Stimulated activated CD8-positive, alpha-beta memory T cell treated with anti-CD3 and anti-CD28 coated beads, Interleukin-12 subunit alpha, Interleukin-12 subunit beta, amount 100 ng/mL, for 4 hours (primary cell): ENCODE measurements at places on chromosomes 5 and 9.

DNA sequence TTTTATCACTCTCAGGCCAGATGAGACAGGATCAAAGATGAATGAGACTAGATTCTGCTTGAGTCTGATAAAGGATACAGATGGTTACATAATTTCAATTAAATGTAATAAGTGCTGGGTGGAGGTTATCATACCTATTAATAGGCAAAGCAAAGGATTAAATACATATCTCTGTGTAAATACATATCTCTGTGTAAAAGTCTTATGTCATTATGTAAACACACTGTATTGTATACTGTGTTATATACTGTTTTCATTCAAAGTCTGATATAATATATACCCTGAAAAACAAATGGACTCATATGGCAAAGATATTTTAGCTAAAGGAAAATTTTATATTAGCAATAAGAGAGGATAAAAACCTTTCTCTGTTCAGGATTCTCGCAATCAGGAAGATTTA, 605.8 kb upstream of the PTGER4 start:
- no peak for DNase-seq

GRCh38 chr9:124263800-124264426, 6.2 kb downstream of the NEK6 start:
- DNase-seq, result no peak

- no peak for DNase-seq
Observed at GRCh38 chr5:112467485-112467884, 48.4 kb upstream of the EPB41L4A start.

GRCh38 chr5:2848619-2849018, 97.1 kb upstream of the IRX2 start:
- DNase-seq, result no peak

DNA sequence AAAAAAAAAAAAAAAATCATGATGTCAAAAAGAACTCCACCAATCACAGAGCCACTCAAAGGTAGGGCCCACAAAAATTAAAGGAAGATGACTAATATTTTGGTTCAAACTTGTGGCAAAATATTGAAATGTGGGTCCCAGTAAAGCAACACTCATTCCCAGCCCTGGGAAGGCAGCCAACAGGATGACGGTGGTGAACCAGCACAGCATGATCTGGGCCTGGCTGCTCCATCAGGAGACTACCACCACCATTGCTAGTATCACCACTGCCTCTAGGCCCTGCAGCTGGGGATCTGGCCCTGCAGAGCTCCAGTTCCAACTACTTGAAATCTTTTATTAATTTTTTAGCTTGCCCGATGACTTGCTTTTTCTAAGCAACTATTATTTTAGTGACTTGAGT, 206.8 kb upstream of the ITGA1 start:
- no peak for DNase-seq

GRCh38 chr5:61507232-61507631, 175.2 kb downstream of the ZSWIM6 start:
- DNase-seq, result no peak

GRCh38 chr5:90968319-90968718, 409.7 kb downstream of the ADGRV1 start:
- DNase-seq, result no peak

GRCh38 chr5:154384480-154385235, 61.1 kb upstream of the SAP30L start:
- no peak for DNase-seq

- DNase-seq, result no peak
Observed at GRCh38 chr9:128765499-128765898, 6.2 kb downstream of the ZER1 start.

DNA sequence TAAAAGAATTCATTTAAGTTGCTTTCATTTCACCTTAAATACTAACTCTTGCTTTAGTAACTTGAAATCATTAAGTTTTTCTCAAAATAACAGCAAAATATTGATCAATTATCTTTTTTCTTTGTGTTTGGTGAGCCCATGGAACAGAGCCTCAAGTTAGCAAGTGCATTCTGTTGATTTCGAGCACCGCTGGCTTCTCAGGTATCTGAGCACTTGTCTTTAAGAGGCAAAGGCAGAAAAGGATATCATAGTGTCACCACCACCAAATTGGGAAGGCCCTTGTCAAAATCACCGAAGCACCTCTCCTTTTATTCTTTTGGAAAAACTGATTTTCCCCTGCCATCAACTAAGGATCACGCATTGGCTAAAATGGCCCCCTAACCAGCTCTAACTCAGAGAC, 17.1 kb upstream of the CTNNAL1 start:
- DNase-seq, result no peak

DNA sequence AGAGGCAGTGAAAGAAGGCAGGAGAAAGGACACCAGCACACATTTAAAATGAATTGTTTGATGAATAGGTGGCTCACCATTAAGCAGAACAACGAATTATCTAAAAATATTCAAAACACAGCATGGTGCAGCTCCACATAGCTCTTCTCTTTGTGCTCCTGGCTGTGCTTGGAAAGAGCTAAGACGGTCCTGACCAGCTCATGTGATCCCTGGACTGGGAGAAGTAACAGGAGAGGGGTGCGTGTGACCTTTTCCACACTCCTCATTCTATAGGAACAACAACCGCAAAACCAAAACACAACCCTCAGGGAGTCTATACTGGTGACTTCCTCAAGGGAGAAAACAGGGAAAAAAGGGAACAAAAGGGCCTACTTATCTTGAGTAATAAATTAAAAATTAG, 140.5 kb downstream of the DIRAS2 start:
- DNase-seq, result no peak

GRCh38 chr9:92342825-92343488, 17.2 kb downstream of the CENPP start:
- no peak for DNase-seq

DNA sequence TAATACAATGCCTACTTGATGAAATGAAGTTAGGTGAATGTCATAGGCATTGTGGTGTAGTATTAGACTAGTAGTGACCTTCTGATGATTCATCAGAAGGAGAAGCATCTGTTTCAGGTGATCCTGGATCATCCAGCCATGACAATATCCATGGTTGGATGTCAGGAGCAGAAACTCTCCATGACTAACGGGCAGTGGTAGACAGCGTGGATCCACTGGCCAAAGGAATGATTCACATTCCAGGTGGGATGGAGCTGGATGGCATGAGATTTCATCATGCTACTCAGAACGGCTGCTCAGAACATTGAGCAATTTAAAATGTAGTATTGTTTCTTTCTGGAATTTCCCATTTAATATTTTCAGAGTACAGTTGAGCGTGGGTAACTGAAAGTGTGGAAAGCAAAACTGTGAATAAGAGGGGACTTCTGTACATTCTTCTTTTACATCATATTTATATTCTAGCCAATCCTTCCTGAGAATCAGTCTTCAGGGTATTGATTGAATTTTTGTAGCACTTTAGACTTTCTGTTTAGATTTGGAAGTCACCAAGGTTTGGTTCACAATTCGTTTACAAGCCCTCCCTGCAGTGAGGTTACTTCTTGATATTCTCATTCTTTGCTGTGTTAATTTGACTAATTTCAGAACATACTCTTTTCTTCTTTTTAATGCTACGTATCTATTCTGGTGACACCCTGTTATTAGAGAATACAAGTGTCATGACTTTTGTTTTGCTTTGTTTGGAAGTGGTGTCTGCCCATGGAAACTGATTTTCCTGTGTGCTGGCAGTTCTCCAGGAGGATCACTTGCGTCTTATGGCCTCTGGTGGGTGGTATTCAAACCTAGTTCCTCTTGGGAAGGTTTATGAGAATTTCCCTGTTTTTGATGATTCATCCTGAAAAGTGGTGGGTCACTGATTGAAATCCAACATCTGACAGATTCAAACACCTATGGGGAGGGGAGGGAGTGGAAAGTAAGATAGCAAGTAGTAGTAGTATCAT, 12.2 kb upstream of the CLINT1 start:
- no peak for DNase-seq

DNA sequence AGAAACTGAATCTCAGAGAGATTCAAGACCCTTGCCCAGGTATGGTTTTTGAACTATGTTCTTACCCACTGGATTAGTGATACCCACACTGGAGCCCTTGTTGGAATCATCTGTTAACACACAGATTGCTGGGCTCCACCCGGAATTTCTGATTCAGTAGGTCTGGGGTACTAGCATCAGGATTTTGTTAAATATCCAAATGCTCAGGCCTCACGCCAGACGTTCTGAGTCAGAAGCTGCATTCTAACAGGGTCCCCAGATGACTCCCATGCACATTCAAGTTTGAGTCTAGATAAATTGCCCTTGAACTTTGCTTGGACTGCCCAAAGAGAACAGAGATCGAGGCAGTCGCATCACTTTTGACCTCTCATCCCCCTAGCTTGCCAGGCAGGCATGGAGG, 182.0 kb upstream of the WWC1 start:
- no peak for DNase-seq

- DNase-seq, result no peak
Observed at GRCh38 chr5:136047858-136048257, 19.1 kb downstream of the TGFBI start.

DNA sequence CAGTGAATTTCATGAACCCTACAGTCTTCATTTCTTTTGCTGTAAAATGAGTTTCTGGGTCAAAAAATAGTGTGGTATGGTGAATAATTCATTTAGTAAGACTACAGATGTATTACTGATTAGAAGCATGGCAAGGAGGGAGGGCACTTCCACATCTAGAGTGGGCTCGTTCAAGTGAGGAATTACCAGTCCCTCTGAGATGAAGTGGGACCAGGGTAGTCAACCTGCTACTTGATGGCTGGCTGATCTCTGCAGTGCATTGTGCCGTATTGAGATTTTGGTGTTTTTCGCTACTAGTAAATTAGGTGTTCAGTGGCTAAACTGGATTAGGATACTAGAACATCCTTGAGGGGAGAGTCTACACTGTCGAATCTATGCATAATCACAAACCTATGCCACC, 10.8 kb downstream of the CDC37L1 start:
- DNase-seq, result no peak

GRCh38 chr5:154783774-154784460, 28.7 kb downstream of the LARP1 start:
- DNase-seq, result no peak

DNA sequence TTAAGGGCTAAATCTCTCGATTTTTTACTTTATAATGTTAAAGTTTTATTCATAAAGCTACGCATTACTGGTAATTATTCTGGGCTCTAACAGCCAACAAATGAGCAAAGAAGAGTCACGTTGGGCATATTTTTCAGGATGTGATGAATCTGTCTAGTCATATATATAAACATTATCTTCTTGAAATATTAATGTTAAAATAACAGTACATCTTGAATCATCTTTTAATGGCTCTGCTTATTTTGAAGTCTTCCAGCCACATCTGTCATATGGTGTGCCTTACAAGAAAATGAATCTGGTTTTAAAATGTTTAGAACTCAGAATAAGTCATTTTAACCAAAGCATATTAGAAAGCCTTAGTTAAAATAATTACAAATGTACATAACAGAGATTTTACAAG, 96.9 kb downstream of the CWC27 start:
- DNase-seq, result no peak

- DNase-seq, result no peak
Observed at GRCh38 chr9:121844098-121844497, 192.7 kb downstream of the DAB2IP start.

GRCh38 chr9:23702311-23702922, 123.6 kb downstream of the ELAVL2 start:
- no peak for DNase-seq

DNA sequence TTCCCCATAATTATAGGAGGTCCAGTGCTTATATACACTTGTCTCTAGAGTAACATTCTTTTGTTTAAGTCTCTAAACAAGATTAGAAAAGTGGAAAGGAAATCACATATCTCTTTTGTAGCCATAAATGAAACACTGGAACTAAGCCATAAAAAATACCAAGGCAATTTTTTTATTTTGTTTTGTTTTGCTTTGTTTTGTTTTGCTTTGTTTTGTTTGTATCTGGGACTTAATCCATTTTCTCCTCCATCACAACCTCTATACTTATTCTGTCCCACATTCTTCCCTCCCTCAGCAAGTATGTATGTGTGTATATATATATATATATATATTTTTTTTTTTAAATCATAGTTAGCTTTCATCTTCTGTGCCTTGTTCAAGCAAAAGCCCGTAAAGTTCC, 436.6 kb upstream of the MPDZ start:
- DNase-seq, result no peak

- DNase-seq, result no peak
Observed at GRCh38 chr9:96460470-96460869, 10.5 kb downstream of the HABP4 start.

GRCh38 chr5:88682131-88682530, 200.9 kb downstream of the MEF2C start:
- DNase-seq, result no peak

DNA sequence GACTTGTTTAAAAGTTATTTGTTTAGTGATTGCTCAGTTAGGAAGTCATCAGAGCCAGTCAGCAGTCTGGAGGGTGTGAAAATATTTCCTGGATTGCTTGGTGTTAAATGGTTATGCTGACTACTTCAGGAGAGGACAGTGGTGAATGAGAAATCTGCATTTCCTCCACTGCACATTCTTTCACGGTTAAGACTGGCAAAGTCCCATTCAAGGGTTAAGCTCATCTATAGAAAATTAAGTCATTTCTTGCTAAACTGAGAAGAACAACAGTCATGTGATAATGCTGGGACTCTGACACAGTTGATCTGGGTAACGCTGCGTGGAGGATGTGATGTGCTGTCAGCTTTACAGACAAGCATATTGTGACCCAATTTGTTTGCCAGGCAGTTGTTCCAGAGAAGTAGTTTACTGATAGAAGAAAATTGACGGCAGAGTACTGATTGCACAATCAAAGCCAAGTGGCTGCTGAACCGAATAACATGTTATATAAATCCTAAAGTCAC, 80.4 kb downstream of the GRAMD2B start:
- no peak for DNase-seq

DNA sequence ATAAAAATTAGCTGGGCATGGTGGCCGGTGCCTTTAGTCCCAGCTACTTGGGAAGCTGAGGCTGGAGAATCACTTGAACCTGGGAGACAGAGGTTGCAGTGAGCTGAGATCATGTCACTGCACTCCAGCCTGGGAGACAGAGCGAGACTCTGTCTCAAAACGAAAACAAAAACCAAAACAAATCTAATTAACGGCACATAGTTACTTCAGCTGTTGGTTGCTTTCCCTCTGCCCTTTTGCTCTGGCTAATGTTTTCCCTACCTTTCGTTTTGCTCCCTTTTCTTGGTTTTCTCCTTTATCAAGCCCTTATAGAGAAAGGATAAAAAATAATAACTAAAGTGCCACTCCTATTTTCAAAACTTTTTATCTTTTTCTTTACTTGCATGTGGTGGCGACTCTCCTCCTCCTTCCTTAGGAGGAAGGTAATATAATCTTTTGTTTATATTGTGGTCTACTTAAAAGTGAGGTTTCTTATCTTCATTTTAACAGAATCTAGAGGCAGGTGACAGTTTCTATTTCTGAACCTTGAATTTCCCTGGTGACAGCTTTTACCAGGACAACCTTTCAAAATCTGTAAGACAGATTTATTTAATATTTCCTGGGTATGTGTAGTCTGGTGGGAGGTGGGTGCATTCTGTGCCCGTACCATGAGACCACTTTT, 125.4 kb downstream of the ARHGEF28 start:
- DNase-seq, result no peak

- DNase-seq, result no peak
Observed at GRCh38 chr5:37954561-37954960, 114.7 kb upstream of the GDNF start.
